CD14-positive monocyte (primary cell): ENCODE measurements at places on chromosomes 3 and 15.

DNA sequence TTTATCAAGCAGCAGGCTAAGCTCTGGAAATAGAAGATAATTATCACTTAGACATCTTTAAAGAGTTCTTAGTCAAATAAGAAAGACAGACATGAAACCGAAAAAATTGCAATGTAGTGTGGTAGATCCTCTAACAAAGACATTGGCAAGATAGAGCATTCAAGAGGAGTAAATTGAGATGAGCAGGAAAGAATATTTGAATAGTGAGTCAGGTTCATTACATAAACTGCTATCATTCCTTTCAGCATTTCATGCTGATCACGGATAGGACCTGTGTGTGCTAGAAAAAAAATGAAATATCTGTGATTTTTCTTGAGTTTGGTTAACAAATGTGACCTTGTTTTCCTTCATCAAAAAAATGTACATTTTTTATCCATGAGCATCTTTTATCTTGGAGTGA lies 460.9 kb downstream of the OTOL1 start:
- no peak for DNase-seq

GRCh38 chr15:72992841-72993252 lies 59.4 kb upstream of the NEO1 start:
- no peak for DNase-seq

DNA sequence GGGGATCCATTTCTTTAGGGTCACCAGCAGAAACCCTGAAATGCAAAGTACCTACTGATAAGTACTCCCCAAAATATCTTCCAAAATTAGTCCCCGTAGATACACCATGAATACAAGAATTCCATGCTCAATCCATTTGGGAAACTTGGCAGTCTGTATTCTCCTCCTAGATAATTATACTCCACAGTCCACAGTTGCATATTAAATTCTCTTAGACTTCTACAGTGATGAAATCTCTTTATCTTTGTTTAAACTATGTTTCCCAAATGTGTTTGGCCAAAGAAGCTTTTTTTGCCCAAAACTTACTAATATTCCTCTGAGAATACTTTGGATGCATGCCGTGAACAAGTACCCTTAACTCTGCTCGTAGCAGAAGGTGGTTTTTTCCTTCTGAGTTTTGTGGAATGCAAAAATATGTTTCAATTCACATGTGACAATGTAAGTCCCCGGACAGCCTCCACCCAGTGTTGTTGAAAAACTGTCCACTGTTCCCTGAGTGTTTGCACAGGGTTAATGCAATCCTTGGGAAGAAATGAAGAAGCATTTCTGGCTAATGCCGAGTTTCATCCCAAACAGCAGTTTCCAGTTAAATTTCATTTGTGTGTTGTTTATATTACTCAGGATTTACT lies 126.7 kb downstream of the ARNT2 start:
- DNase-seq: no peak

- DNase-seq: no peak
Measured at GRCh38 chr15:82580713-82581112, 40.5 kb upstream of the RPS17 start.

DNA sequence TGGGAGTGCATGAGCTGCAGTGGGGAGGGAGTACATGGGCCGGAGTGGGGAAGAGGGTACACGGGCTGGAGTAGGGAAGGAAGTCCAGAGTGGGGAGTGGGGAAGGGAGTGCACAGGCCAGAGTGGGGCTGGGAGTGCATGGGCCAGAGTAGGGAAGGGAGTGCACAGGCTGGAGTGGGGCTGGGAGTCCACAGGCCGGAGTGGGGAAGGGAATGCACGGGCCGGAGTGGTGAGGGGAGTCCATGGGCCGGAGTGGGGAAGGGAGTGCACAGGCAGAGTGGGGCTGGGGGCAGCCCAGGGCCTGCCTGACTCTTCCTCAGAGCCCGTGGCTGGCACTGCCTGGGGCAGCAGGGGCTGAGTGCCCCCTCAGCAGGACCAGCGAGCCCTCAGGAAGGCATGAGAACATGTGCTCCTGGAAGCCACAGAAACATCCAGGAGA lies 40.7 kb downstream of the KLF15 start:
- DNase-seq: no peak

GRCh38 chr3:29373131-29373680 lies 92.3 kb downstream of the RBMS3 start:
- DNase-seq: no peak

DNA sequence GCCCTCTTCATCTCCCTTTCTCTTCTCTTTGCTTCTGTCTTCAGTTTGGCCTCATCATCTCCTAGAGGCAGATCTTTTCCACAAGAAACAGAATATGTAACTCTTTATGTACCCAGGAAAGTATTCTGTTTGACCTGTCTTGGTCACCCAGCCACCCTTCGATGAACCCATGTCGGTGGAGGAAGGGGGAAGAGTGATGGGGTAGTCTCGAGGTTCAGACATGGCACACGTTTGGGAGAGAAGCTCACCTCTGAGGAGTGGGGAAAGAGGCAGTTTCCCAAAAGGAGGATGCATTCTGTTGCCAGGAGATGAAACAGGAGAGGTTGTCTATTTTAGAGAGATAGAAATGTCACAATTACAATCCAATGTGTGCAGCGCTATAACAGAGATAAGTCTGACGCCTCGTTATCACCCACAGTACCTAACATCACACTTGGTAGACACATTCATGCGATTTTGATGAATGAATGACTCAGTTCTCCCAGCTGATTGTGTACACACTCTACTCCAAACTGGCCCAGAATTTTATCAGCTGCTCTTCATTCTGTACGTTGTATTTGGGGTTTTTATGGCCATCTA lies 722 bp upstream of the CCDC50 start:
- peak; percentile 3 for DNase-seq

GRCh38 chr3:10845001-10845761 lies 29.2 kb downstream of the SLC6A11 start:
- peak; percentile 21 for DNase-seq

DNA sequence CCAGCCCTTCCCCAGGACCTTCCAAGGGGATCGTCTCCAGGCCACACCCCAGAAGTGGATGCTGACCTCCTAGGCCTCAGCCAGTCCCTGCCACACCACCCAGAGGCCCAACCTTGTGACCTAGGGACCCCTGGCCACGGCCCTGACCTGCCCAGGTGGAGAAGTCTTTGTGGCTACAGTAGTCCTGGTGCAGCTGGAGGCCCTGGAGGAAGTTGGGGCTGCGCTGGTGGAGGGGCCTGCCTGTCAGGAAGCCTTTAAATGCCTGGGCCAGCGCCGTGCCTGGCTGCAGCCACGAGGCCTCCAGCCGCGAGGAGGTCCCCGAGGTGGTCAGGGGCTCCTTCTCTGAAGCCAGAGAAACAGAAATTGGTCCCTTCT lies 23.4 kb downstream of the PLA2G4D start:
- DNase-seq: no peak

DNA sequence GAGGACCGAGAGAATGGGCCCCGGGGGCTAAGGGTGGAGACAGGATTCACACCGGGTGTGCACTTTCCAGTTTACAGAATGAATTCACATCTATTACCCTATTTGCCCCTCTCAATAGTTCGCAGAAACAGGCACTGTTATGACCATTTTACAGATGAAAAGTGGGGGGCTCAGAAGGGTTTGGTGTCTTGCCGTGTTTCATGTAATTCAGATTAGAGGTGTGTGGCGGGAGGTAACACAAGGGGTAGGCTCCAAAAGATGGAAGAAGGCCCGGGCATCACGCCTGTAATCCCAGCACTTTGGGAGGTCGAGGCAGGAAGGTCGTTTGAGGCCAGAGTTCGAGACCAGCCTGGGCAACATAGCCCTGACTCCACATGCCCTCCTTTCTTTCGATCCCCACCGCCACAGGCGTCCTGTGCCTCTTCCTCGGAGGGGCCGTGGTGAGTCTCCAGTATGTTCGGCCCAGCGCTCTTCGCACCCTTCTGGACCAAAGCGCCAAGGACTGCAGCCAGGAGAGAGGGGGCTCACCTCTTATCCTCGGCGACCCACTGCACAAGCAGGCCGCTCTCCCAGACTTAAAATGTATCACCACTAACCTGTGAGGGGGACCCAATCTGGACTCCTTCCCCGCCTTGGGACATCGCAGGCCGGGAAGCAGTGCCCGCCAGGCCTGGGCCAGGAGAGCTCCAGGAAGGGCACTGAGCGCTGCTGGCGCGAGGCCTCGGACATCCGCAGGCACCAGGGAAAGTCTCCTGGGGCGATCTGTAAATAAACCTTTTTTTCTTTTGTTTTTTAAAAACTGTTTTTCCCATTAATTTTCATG lies 3.4 kb downstream of the DUOXA2 start:
- no peak for DNase-seq

GRCh38 chr15:34365091-34365825 lies 1.7 kb downstream of the LPCAT4 start:
- no peak for DNase-seq

DNA sequence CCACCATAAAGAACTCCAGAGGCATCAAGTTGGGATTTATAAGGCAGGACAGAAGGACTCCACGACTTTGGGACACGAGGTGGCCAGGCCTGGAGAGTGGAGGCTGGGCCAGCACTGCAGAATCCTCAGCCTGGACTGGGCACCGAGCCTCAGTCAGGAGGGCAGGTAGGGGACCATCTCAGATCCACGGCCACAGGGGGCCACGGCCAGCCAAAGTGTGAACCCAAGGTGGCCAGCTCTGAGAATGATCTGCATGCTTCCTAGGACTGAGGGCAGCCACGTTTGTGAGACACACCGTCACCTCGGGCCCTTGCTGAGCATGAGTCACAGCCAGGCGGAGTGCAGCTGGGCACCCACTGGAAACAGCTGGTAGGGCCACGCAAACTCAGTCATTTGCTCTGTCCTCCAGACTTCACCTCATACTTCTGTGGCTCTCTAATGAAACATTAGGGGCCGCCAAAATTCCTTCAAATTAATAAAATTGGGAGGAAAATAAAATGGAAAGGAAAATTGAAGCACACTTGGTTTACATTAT lies 65.8 kb downstream of the CTNNB1 start:
- no peak for DNase-seq

- no peak for DNase-seq
Measured at GRCh38 chr3:193134856-193135255, 106.2 kb upstream of the PLAAT1 start.

DNA sequence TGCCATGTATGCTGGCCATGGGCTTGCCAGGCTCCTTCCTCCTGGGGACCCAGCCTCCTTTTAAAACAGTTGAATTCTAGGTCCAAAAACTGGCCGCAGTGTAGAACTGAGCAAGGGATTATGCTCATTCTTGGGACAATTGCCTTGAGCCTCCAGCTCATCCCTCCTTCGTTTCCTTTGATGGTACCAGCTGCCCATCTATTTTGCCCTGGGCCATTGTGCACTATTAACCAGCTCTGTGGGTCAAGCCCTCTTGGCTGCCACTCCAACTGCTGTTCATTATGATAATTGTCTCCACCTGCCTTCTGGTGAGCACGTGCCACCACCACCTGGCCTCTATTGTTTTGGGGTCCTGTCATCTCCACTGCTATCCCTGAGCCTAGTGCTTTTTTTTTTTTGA lies 75.8 kb upstream of the SYN2 start:
- no peak for DNase-seq

- no peak for DNase-seq
Measured at GRCh38 chr3:191085091-191085490, 114.0 kb upstream of the OSTN start.

DNA sequence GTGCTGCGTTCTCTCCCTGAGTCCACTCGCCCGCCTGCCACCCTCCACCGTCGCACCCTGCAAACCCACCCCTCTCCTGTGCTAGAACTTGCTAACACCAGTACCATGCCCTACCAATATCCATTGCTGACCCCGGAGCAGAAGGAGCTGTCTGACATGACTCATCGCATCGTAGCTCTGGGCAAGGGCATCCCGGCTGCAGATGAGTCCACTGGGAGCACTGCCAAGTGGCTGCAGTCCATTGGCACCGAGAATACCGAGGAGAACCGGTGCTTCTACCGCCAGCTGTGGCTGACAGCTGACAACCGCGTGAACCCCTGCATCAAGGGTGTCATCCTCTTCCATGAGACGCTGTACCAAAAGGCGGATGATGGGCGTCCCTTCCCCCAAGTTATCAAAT lies 4.9 kb upstream of the ALAS1 start:
- no peak for DNase-seq
